SW480 (cell line): ENCODE measurements at places on chromosomes 12 and 14.

- DNase-seq = no peak
These were observed 30.1 kb downstream of the SLC35F4 start for GRCh38 chr14:57835766-57836165.

GRCh38 chr12:58414398-58414871, 473.1 kb downstream of the ATP23 start:
- DNase-seq = no peak

GRCh38 chr12:109818905-109819500, 14.2 kb downstream of the TRPV4 start:
- DNase-seq = peak; percentile 30

DNA sequence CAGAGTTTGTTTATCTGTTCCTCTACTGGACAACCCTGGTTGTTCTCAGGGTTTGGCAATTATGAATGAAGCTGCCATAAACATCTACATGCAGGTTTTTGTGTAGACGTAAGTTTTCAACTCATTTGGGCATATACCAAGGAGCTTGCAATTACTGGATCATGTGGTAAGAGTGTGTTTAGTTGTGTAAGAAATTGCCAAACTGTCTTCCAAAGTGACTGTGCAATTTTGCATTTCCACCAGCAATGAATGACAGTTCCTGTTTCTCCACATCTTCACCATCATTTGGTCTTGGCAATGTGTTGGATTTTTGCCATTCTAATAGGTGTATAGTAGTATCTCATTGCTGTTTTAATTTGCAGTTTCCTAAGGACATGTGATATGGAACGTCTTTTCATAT, 39.8 kb upstream of the FBXO33 start:
- DNase-seq = no peak

DNA sequence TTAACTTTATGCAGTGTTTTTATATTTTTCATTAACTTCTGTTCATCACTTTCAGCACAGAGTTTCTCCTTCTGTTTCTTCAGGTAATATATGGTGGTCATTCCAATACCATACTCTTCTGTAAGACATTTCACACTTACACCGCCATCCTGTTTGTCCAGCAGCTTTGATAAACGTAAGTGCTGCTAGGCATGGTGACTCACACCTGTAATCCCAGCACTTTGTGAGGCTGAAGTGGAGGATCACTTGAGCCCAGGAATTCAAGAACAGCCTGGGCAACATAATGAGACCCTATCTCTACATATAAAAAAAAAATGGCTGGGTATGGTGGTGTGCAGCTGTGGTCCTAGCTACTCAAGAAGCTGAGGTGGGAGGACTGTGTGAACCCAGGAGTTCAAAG, 55.8 kb downstream of the EXOC5 start:
- DNase-seq = no peak

DNA sequence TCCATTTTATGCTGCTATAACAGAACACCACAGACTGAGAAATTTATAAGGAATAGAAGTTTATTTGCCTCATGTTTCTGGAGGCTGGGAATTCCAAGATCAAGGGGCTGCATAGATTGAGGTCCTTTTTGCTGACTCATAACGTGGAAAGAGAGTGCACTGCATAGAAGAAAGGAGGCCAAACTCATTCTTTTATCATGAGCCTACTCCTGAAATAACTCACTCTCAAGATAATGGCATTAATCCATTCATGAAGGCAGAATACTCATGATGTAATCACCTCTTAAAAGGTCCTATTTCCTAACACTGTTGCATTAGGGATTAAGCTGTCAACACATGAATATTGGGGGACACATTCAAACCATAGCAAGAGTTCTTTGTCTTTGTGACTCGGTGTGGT, 60.0 kb upstream of the FBXO33 start:
- DNase-seq = no peak

- DNase-seq = no peak
These were observed 45.1 kb downstream of the NOS1 start for GRCh38 chr12:117316336-117316735.

- no peak for DNase-seq
These were observed 42.1 kb downstream of the AK7 start for GRCh38 chr14:96434040-96434439.

GRCh38 chr12:6821591-6822425, at the start of gene GPR162:
Gene GPR162, plus strand, starts transcription at chr12:6821821. Its CDS starts 2,078 bp downstream, at chr12:6823899.
- peak; percentile 24 for DNase-seq

DNA sequence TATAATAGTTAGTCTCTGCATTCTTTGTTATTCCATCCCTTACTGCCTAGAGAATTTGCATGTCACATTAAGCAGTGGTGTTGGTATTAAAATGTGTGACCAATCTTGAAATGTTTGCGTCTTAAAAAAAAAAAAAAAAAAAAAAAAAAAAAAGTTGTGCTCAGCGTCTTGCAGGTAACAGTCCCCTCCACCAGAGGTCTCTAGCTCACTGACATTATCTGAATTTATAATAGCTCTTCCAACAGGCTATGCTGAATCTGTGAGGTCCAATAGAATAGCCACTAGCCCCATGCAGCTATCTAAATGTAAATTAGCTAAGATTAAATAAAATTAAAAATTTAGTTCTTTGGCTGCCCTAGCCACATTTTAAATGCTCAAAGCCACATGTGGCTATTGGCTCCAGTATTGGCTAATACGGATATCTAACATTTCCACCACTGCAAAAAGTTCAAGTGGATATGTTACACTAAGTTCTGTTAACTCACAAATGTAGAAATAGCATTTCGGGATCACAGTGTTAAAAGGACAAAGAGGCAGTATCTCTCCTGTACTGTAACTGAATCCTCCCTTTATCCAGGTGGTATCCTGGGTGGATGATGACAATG, 28.7 kb downstream of the NKX2-8 start:
- DNase-seq = peak; percentile 62

DNA sequence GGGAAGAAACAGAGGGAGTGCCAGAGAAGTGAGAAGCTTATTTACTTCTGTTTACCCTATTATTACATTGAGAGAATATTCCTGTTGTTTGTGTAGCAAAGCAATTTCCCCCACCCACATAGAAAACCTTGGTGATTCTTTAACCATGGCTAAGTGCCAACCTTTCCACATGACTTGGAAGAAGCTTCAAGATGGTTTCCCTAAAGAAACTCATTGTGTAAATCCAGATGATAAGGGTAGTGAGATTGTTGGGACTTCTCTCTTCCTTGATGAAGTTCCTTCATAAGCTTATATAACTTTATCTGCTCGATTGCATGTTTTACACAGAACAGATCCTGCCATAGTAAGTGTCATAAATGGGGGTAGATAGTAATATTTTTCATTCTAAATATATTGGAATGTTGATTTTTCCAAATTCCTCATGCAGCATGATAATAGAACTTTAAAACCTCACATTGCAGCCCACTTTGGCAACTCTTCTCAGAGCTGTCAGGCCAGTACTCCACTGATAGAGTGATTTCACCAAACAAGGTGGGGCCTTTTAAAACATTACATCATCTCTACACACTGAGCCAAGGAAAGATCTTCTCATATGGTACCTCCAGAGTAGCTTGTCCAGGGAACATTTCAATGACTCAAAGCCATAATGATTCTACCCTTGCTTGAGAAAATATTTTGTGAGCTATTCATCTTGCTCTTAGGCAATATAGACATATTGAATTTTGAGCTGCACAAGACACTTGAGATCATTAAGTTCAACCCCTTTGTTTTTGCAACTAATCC, 47.8 kb upstream of the KIF21A start:
- no peak for DNase-seq

DNA sequence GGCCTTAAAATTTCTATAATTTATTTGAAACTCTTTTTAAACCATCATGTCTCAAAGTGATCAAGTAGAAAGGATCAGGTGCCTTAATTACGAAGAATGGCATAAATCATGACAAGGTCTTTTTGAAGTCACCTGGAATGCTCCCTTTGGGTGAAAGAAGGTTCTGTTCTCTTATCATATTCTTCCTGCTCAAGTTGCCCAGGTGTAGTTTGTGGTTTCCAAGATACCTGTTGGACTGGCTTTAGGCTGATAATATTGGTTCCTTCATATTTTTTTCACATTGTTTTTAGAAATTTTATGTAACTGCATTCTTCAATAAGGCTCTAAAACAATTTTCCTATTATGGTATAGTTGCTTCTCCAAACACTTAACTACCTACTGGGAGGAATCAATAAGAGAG, 29.2 kb downstream of the RASSF3 start:
- no peak for DNase-seq

DNA sequence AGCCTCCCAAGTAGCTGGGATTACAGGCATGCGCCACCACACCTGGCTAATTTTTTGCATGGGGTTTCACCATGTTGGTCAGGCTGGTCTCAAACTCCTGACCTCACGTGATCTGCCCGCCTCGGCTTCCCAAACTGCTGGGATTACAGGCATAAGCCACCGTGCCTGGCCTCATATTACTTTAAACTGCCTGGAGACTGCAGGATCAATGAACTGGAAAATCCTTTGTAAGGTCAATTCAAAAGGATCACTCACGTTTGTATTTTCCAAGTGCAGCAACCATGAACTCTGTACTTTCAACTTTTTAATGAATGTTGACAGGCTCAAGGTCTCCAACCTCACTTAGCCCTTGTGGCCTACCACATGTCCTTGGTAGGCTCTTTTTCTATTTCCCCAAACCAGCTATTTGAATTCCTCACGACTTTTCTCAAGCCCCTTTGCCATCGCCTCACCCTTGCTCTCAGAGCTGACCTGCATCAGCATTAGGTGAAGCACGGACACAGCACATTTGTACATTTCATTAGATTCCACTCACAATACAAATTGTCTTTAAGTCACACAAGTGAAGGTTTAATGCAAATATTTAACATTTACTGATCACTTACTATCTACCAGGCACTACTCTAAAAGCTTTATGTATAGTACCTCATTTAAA, 42.2 kb upstream of the GCH1 start:
- DNase-seq = no peak

DNA sequence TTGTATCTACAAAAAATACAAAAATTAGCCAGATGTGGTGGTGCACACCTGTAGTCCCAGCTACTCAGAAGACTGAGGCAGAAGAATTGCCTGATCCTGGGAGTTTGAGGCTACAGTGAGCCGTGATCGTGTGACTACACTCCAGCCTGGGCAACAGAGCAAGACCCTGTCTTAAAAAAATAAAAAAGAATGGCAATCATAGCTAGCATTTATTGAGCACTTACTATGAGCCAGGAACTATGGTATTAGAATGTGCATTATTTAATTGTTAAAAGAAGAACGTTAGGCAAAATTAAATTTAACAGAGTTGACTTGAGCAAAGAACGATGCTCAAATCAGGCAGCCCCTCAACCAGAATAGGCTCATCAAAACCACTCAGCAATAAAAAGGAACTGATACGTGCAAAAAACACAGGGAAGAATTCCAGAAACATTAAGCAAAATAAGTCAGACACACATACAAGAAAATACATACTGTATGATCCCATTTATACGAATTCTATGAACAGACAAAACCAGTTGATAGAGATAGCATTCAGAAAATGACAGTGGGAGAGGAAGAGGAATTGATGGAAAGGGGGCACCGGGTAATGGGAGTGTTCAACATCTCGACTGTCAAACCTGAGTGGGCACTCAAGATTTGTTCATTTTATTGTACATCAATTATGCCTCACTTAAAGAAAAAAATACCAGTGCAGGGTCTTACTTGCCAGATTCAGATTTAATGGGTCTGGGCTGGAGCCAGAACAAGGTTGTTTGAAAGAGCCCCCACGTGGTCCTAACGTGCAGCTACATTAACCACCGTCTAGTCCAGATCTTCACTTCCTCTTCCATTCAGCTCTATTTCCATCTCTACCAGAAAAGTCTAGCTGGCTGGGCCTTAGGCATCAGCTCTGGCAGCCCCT, 8.0 kb downstream of the SCNN1A start:
- no peak for DNase-seq

DNA sequence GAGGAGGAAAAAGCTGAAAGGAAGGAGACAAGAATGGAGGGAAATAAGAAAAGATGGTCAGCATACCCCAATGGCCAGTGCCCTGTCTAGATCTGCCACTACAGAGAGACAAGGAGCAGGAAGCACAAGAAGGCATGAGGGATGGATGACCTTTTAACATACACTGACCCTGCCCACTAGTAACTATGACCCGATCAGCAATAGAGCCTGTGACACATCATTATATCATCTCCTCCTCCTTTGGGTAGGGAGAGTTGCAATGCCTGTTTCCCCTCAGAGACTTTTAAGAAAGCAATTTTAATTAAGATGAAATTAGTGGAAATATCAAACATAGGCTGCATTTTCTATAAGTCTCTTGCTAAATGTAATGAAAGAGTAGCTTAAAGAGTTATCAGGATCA, 4.7 kb upstream of the SLC2A13 start:
- DNase-seq = no peak

DNA sequence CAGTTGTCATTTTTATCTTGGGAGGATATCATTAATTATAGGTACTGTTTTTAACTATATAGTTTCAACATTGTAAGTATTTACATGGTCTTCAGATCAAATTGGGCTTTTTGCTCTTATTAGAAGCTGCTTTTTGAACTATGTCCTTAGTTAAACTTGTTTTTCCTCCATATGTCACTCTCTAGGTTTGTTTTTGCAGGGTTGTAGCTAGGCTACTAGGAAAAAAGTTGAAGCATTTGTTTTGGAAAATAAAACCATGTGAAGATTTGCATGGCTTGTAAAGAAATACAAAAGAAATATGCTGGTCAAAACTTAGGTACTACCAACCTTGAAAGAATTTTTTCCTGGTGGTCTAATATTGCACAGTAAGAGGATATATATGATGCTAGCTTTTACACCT, 3.4 kb downstream of the ARID2 start:
- DNase-seq = no peak

- DNase-seq = no peak
These were observed 30.0 kb downstream of the HCFC2 start for GRCh38 chr12:104094284-104094683.

GRCh38 chr12:105273601-105274000, 37.6 kb upstream of the APPL2 start:
- no peak for DNase-seq

- no peak for DNase-seq
These were observed 261.9 kb upstream of the LRIG3 start for GRCh38 chr12:59182191-59182590.

GRCh38 chr14:86450085-86450484, 920.1 kb downstream of the FLRT2 start:
- no peak for DNase-seq
